ENCODE measurements at places on chromosomes 2 and 18.
A peak's percentile ranks its signal among the peaks of the same experiment; 100 is the strongest.

DNA sequence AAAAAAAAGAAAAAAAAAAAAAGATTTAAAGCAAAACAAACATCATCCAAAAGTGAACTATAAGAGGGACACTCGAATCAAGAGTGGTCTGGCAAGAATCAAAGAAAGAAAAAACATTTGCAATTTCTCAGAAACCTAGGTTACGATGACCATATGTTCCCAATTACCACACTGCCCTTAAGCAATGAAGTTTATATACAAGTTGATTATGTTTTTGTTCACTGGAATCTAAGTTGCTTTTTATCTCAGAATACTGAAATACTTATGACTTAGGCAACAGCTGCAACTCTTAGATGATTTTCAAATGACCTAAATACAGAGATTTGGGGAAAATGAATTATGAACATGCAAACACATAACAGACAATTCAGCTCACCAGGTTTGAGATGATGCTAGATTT, 597.1 kb upstream of the CHAC2 start:
- DNase-seq: no peak

DNA sequence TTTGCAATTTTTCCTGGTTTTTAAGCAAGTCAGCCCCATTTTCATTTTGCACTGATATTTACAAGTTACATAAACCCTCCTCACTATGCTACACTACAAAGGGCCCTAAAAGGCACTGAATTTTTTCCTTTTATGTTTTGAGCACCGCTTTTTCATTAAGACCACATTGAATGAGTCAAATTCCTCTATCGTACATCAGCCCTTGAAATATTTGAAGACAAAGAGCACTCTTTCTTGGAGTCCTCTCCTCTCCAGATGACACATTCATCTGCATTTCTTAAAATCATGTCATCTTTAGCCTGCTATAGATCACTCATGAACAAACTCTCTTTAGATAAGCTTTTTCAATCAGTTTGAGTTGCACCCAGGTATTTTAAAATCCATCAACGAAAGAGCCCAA, 306.6 kb upstream of the SOX11 start:
- no peak for DNase-seq

- DNase-seq: no peak
Measured at GRCh38 chr2:221137385-221137784, 434.7 kb downstream of the EPHA4 start.

DNA sequence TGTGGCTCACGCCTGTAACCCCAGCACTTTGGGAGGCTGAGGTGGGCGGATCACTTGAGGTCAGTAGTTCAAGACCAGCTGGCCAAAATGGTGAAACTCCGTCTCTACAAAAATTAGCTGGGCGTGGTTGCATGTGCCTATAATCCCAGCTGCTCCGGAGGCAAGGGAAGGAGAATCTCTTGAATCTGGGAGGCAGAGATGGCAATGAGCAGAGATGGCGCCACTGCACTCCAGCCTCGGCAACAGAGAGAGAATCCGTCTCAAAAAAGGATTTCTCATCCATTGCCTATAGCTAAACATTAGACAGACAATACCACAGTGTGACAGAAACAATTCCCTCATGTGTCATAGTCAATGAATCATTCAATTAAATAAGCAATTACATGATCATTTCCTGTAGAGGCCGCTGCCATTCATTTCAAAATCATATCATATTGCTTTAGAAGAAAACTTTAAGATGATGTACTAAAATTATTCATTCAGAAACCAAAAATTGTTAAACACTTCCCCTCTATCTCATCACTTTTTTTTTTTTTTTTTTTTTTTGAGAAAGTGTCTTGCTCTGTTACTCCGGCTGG, 69.5 kb upstream of the TGIF1 start:
- DNase-seq: peak; percentile 88

Data from esophagus muscularis mucosa (tissue), 4 donors.